ENCODE measurements at places on chromosomes 6 and 20.

DNA sequence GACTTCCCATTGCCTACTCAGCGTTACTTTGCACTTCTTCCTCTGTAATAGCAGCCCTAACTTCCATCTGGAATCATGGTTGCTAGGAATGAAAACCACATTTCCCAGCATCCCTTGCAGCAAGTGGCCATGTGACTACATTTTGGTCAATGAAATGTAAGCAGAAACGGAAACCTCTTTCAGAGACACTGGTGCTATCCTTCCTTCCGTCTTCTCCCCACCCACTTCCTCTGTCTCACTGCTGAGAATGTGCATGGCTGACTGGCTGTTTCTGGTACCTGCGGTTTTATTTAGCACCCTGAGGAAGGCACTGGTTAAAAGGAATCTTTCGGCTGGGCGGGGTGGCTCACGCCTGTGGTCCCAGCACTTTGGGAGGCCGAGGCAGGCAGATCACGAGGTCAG is 107.4 kb downstream of the SCML4 start:
- DNase-seq: peak; percentile 39

GRCh38 chr6:116266803-116267202 is 12.9 kb downstream of the TSPYL1 start:
- DNase-seq: no peak

- DNase-seq: no peak
These were observed 17.8 kb upstream of the FKBP5 start for GRCh38 chr6:35706468-35706867.

DNA sequence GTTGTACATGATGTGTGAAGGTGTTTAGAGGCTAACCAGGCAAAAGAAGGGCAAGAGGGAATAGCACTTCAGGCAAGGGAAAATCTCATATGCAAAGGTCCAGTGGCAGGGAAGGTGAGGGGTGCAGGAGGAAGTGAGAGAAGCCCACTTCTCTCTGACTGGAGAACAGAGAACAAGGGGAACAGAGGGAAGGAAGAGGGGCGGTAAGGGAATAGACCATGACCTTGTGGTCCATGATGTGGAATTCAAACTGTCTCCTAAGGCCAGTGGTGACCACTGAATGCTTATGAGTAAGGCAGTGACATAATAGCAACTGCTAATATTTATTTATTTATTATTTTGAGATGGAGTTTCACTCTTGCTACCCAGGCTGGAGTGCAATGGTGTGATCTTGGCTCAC is 20.6 kb upstream of the SLC9A8 start:
- DNase-seq: no peak

GRCh38 chr20:19735446-19735845 is 22.6 kb upstream of the RIN2 start:
- peak; percentile 87 for DNase-seq

DNA sequence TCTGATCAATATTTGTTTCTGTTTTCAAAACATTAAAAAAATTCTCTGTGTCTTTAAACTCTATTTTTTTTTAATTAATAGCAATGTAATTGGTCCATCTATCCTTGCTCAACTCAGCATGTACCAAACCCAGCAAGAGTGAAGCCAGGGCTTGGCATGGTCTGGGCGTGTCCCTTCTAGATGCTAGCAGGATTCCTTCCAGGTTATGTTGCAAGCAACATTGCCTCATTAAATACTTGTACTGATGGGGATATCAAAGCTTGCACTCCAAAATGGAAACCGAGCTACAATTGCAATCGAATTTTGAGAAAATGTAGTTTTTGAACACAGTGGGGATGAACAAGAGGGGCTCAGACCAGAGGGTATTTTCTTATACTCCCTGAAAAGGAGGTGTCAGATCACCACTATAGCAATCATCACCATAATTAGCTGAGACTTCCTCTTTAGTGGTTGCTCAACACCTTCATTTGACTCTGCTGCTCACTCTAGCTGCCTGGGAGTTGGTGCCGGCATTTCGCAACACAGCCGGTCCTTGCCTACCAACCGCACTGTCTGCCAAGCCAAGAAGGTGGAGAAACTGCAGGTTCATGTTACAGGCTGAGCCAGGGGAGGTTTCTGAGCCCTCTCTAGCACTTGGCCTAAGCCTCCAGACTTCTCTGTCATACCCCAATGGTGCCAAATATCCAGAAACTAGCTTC is 67.8 kb upstream of the RALGAPA2 start:
- DNase-seq: peak; percentile 76

DNA sequence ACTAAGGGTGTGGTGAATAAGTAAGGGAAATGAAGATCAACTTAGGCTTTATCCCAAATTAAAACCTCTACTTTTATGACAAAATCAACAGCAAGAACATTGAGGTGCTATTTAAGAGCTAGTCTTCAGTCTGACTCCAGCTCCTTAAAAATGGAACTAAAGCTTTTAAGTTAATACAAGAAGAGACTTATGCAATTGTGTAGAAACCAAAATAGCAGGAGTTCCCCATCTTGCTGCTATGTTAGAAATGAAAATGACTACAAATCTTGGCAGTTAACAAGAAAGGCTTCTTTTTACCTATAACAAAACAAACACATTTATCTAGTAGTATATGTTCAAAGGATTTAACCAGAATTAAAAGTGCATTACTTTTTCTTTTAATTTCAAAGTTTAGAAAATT is 25.7 kb downstream of the HMGN3 start:
- DNase-seq: no peak

DNA sequence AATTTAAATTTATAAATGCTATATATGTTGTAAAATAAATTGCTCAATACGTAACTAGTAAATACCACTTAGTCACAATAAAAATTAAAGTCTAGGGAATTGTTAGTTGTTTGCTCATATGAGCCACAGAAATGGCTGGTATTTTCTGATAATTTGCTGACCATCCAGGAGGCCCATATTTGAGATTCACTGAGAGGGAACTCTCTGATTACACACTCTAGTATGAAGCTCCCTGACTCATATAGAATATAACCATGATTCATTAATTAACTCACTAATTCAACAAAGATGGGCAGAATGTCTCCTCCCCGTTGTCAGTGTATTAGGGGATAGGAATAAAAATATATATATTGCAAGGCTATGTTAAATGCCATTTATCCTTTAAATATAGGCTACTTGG is 46.6 kb upstream of the TMEM30A start:
- no peak for DNase-seq

DNA sequence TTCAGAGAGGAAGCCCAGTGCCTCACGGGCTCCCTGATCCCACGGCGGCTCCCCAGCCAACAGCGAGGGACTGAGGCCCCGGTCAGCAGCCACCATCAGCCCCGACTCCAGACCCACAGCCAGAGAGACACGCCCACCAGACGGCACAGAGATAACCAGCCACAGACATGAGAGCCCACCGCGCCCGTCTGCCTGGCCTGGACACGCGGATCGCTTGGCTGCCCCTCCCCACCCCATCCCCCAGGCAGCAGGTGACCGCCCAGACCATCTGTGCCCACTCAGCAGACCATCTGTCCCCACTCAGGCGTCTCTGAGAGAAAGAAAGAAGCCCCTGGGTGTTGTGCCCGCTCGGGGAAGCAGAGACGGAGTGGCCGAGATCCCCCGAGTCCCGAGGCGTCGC is 55.5 kb upstream of the CHRNA4 start:
- peak; percentile 39 for DNase-seq

DNA sequence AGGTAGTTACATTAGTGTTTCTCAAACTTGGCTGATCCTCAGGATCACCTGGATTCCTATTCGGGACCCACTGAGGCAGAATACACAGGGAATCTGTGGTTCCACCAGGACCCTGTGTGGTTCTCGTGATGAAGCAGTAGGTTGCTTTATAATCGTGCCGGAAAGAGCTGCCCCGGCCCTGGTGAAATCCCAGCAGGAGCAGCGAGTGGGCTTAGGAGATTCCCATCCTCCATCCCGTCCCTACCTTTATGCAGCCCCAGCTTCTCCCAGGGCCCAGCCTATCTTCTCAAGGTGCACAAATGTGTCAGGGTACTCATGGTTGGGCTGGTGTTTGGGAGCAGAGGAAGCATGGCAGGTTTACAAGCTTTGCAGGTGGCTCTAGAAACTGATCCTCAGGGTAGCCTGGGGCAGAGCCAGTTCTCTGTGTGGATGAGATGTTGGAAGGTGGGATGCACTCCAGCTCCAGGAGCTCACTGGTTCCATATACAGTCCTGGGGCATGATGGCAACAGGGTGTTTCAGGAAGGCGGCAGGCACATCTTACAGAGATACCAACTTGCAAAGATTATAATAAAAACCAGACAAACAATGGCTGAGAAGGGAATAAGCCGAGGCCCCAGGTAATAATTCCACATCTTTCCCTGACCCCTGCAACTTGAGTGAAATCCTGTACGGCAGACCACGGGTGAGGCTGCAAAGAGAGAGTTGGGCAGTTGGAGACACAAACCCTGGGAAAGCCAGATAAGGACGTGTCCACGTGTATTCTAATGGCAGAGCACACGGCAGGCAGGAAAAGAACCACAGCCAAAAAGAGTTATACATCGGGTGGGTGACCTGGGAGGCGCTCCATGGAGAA is 5.9 kb downstream of the SLC22A1 start:
- DNase-seq: no peak

- no peak for DNase-seq
These were observed 94.7 kb downstream of the HUS1B start for GRCh38 chr6:562052-562676.

DNA sequence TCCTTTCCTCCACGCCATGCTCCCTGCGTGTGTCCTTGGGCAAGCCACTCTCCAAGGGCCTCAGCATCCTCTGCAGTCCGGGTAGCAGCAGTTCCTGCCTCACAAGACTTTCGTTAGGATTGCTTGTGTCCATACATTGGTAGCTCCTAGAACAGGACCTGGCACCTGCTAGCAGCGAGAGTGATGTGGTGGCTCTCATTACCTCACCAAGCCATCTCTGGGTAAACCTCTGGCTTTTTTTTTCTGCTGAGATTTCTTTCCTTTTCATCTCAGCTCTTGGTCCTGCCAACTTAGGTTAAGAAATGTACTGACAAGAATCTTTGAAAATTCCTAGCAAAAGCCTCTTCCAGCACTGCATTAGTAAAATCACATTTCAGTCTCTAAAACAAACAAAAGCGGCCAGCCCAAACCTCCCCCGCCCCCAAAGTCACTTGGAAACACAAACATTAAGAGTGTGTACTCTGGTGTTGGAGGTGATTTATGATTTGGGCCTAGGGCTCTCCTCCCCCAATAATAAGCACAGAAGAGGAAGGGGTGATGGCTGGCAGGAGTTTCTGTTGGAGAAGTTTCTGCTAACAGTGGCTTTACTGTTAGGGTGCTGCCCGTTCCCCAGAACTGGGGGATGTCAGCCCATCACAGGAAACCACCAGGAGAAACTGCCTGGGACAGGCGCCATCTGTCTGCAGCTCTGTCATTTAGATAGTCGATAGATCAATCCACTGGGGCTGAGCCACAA is 199.2 kb downstream of the CD83 start:
- DNase-seq: peak; percentile 93

DNA sequence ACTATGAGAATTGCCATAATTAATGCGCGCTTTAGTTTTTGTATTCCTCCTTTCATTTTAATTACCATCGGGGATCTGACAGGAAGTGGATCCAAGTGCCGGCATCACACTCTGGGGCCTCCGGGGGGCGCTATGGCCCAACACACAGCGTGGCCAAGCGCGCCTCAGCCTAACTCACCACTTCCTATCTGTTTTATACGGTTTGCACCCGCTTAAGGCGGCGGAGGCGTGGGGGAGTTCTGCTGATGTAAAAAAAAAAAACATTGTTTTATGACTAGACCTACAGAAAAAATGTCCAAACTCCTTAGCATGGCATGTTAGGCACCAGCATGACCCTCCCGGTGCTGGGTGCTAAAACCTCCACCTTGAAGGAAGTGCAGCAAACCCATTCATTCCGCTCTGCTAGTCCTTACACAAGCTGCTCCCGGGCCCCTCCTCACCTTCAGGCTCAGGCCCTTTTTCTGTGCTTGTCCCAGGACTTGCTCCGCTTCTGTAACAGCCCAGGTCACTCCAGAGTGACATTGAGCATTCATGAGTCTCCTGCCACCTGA is 4.5 kb upstream of the EBF4 start:
- DNase-seq: peak; percentile 74
